Tracheal epithelial cell (primary cell): ENCODE measurements at places on chromosomes 5 and 9. TPM values are rescaled to one million over a fixed set of nuclear protein-coding genes. Genes with fewer than 3 reads are reported as not detected.

Gene TUSC1
- 15.7 and 23.0 TPM in 2 replicates for total RNA-seq

Gene CCDC171
- total RNA-seq: 1.1 and 1.9 TPM in 2 replicates

Gene CFAP157
- total RNA-seq: not detected in 2 replicates

Gene ANKRD55
- total RNA-seq: not detected in 2 replicates

Gene CDK9
- total RNA-seq: 40.1 and 42.2 TPM in 2 replicates

Gene SV2C
- not detected in 2 replicates for total RNA-seq
